Stimulated activated CD4-positive, alpha-beta T cell treated with anti-CD3 and anti-CD28 coated beads, Interleukin-2, amount 100 ng/mL, for 24 hours (primary cell): ENCODE measurements at places on chromosomes 5 and 9.

DNA sequence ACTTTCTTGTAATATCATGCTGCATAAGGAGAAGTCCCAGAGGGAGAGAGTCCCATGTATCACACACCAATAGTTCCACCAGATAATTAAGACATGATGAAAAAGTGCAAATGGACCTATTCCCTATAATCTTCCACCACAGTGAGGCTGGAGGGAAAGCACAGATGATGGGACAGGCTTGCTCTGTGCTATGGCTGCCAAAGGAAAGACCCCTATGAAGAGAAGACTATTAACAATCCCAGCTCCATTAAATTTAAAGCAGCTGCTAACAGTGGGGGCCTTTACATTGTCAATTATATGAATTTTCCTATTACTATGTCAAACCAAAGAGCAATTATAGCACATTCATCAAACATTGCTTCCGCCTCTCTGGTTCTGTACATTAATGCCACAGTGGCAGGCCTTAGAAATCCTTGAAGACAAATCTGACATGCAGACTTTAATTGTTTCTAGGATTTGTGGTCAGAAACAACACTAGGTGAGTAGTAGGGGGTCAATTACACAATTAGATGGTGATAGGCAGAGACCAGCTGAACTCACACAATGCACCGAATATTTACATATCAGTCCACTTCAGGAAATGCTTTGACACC, 551.3 kb downstream of the TLE1 start:
- no peak for DNase-seq

DNA sequence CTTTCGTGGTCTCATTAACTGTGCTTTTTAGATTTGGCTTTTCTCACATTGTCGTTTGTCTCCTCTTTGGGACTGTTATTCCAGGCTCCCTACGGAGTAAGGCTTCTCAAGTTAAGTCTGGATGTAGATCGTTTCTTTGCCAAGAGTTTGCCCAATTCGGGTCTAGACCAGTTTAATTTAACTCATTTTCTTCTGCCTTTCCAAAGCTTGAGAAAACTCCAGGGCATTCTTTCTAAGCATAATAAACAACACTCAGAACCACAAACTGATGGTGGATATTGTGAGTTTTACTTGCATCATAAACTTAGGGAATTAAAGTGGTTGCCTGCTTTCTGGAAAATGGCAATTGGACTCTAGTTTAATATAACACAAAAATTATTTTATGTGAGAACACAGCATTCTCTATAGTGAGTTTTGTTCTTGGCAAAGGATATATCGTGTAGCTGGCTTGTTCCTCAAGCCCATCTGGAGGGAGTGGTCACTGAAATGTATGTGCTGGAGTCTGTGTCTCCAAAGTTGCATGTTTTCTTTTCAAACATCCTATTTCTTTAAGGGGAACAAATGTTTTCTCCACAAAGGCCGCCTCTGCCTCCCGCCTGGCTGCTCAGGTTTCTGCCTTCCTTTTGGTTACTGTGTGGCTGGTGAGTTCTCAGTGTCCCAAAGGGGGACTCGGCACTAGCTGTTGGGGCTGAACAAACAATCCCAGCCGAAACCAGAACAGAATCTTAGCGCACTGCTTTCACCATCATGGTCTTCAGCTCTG, 211.3 kb upstream of the FBN2 start:
- no peak for DNase-seq

DNA sequence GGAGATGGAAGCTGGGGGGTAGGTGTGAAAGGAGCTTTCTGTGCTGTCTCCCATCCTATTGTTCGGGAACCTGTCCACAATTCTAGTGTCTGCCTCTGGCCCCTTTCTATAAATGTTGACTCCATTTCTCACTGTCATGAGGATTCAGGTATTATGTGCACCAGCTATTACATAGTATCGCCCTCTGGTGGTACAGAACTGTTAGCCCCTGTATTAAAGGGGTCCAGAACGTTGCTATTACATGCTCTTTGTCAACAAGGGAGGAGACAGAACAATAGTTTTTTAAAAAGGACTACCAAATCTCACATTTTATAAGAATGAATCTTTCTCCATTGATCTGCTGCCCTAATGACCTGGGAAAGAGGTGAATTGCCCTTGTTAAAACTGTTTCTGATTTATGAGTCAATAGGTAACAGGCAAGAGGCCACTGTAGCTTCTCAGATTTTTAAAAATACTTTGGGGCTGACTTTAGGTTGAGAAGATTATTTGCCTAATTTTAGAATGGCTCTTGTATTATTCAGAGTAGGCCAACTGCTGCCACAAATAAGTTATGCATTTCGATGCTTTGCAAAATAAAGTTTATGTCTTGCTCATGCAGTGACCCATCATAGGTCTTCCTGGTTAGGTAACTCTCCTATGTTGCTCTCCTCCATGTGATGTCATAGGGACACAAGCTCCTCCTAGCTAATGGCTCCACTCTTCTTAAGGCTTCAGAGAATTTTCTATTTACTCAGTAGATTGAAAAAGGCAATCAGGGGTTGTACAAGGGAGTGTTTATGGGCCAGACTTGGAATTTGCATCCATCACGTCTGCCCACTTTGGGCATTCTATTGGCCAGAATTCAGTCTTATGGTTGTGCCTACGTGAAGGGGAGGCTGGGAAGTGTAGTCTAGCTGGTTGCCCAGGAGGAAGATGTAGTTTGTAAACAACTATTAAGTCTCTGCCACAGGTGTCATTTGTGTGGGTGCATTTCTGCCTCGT, 20.8 kb downstream of the DCANP1 start:
- DNase-seq = no peak

GRCh38 chr5:125152044-125152443, 405.6 kb upstream of the ZNF608 start:
- DNase-seq = no peak
